ENCODE measurements at places on chromosomes 7 and 10. TPM values are rescaled to one million over a fixed set of nuclear protein-coding genes. Genes with fewer than 3 reads are reported as not detected.

STAG3 gene
- 0.44 TPM for total RNA-seq

MACROH2A2 gene
- total RNA-seq = 1.3 TPM

NEBL gene
- total RNA-seq = 0.22 TPM

GBF1 gene
- total RNA-seq = 74.6 TPM

FBXL13 gene
- 1.1 TPM for total RNA-seq

C10orf67 gene
- total RNA-seq = 0.22 TPM

MSS51 gene
- total RNA-seq = 1.9 TPM

TEX47 gene
- not detected for total RNA-seq

TMEM178B gene
- total RNA-seq = not detected

CYP2E1 gene
- 3.5 TPM for total RNA-seq

SLC16A12 gene
- total RNA-seq = 0.14 TPM

UTF1 gene
- total RNA-seq = not detected

AGR3 gene
- not detected for total RNA-seq

CH25H gene
- total RNA-seq = 0.29 TPM

PRKCQ gene
- total RNA-seq = 0.14 TPM

PMPCB gene
- total RNA-seq = 71.6 TPM

RASA4B gene
- total RNA-seq = 0.44 TPM

DNAAF5 gene
- total RNA-seq = 59.1 TPM

CAV1 gene
- total RNA-seq = 37.0 TPM

CARD11 gene
- 0.88 TPM for total RNA-seq

THSD7A gene
- 0.44 TPM for total RNA-seq

TRDMT1 gene
- total RNA-seq = 5.7 TPM

CDK1 gene
- total RNA-seq = 82.0 TPM

SEC24C gene
- total RNA-seq = 86.2 TPM

FXYD4 gene
- not detected for total RNA-seq

All from placental pericyte (primary cell).